ENCODE measurements at places on chromosomes 5 and 9.

DNA sequence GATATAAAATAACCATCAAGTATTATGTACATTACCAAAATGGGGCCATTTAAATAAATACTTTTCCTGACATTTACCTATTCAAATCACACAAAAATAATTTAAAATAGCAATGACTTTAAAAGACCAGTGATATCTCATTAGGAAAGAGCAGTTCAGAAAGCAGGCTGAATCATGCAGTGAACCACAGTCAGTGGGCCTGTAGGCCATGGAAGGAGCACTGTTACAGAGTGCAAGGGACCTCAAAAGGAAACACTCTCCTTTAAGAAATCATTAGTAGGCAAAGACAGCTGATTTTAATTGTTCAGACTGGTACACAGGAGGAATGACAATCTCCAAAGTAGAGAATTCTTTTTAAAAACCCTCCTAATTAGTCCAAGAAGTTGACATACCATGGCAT, 283.5 kb upstream of the EFNA5 start:
- no peak for DNase-seq

- no peak for DNase-seq
Observed at GRCh38 chr5:56501781-56502557, 268.8 kb upstream of the ANKRD55 start.

DNA sequence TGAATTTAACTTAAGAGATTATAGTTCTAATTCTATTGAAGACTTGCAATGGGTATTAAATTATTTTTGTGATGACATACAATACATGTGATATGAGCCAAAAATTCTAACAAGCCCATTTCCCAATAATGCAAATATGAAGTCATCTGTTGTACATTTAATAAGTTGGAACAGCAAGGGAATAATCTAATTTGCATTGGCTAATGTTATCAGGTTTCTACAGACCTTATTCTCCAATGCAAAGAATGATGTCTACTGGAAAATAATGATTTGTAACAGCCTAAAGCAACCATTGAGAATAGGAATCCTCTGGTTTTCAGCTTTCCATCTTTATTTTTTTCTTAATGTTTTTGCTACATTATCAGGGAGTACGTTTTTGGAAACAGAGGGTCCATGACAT, 89.1 kb upstream of the MINAR2 start:
- no peak for DNase-seq

GRCh38 chr9:19998153-19998552, 209.3 kb upstream of the SLC24A2 start:
- no peak for DNase-seq

DNA sequence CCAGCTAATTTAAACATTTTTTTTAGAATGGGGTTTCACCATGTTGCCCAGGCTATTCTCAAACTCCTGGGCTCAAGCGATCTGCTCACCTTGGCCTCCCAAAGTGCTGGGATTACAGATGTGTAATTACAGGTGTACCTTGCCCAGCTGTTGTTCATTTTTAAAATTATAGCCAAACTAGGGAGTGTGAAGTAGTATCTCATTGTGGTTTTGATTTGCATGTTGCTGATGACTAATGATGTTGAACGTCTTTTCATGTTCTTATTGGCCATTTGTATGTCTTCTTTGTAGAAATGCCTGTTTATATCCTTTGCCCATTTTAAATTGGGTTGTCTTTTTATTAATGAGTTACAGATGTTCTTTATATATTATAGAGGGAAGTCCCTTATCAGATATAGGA, 31.5 kb downstream of the EHMT1 start:
- no peak for DNase-seq

DNA sequence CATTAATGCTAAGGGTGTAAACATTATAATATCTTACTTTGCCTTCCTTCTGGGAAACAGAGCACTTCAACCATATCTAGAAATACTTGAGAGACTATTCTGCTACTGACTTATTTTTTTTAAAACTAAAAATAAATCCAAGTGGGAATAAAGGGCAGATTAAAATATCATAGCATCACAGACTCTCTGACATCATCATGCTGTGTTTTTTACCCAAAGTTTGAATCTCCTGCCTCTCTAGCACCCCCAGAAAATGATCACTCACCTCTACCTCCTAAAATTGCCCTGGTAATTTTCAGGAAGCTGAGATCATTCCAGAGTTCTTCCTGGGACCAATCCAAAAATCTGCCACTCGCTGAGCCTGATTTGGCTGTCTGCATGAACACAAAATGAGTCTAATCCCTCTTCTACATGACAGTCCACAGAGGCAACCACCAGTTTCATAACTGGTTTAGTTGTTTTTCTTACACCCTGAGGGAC, 813.8 kb upstream of the DMAC1 start:
- no peak for DNase-seq

- DNase-seq, result no peak
Observed at GRCh38 chr5:174397206-174397605, 327.2 kb upstream of the MSX2 start.

DNA sequence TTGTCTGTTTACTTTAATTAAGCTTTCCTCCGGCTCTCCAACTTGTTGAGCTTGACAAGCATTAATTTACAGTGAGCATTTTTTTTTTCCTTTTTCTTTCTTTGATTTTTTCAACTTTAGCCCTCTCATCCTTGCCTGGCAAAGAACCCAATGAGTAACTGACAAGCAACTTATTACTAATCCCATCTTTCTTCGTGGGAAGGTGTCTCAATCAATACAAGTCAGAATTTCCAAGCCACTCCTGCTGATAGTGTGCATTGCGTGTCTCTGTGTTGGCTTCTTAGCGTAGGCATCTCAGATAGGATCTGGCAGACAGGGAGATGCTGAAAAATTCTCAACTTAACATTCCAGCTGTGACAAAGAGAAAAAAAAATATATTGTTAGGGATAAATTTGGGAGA, 527.7 kb upstream of the WWC1 start:
- DNase-seq, result no peak

- no peak for DNase-seq
Observed at GRCh38 chr9:132182314-132183091, 20.6 kb downstream of the NTNG2 start.

DNA sequence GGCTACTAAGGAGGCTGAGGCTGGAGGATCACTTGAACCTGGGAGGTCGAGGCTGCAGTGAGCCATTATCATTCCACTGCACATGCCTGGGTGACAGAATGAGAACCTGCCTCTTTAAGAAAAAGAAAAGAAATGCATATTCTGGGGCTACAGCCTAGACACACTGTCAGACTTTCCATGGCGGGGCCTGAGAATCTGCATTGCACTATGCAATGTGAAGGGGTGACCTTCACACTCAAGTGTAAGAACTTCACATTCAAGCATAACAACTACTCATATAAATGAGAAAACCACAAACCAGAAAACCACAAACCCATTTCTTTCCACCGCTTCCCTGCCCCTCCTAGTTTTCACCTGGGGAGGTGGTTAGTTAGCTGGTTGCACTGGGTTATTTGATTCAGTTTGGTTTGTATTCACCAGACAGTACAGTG, 18.0 kb upstream of the FBP2 start:
- DNase-seq, result no peak

DNA sequence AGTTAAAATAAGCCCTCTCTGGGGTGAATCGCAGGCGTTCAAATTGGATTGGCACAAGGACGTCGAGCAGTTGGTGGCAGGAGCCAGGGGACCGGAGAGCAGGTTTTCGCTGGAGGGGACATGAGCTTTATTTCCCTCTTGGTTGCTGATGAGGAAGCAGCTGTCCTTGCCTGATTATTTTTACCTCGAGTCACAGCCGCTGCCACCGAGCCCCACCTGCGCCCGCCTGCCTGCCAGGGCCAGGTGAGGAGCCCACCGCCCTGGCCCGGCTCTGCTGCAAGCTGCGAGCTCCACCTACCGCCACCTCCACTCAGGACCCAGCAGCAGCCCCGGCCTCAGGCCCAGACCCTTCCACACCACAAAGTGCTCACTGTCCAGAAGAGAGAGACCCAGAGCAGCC, 9.0 kb upstream of the ADGRD2 start:
- DNase-seq, result no peak

GRCh38 chr5:155082401-155082800, 68.8 kb downstream of the KIF4B start:
- DNase-seq, result no peak

- no peak for DNase-seq
Observed at GRCh38 chr5:19240170-19240569, 747.8 kb downstream of the CDH18 start.

Data from activated CD8-positive, alpha-beta memory T cell treated with anti-CD3 and anti-CD28 coated beads for 1 hour (primary cell).